ENCODE measurements at places on chromosomes 2 and 18.

GRCh38 chr18:58387716-58388115 lies 241.2 kb downstream of the ALPK2 start:
- no peak for DNase-seq

- DNase-seq = no peak
Measured at GRCh38 chr2:155733091-155733853, 599.2 kb downstream of the NR4A2 start.

- DNase-seq = no peak
Measured at GRCh38 chr2:39431592-39432316, 5.3 kb downstream of the MAP4K3 start.

GRCh38 chr2:71530211-71530610 lies 76.8 kb downstream of the DYSF start:
- no peak for DNase-seq

- DNase-seq = no peak
Measured at GRCh38 chr2:16828828-16829160, 163.2 kb upstream of the CYRIA start.

GRCh38 chr2:168130346-168130745 lies 117.0 kb downstream of the STK39 start:
- DNase-seq = no peak

DNA sequence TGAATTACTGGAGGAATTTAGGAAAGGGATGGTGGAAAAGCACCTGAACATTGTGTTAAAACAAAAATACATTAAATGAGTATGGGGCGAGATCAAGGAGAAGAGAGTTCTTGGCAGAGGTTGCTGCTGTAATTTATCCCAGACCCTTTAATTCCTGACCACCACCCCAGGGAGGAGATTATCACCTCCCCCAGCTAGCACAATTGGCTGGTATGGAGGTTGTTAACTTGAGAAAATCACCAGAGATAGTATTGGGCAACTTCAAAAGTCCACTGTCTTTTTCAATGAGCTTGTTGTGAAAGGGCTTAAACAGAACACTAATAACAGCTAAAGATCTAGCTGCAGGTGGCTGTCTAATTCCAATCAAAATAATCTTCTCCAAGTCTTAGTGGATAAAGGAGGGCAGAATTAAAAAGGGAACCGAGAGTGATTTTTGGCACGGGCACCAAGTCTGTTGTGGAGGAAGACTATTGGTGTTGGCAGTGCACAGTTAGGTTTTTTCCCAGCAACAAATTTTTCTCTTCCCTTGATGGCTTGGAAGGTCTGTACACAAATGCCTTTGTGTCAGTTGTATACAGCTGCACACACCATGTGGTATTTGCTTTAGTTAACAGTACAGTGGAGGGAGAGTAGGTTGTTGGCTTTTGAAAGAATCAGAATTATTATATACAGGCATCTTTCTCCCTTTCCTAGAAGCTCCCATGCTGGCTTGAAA lies 289.5 kb downstream of the SLC4A3 start:
- no peak for DNase-seq

Measured in hematopoietic multipotent progenitor cell (in vitro differentiated cells).